ENCODE measurements at places on chromosomes 5 and 9.

GRCh38 chr5:106640511-106640910, 1030.2 kb downstream of the EFNA5 start:
- DNase-seq = no peak

- DNase-seq = peak; percentile 86
Measured at GRCh38 chr5:173293817-173294672, 34.2 kb downstream of the STC2 start.

DNA sequence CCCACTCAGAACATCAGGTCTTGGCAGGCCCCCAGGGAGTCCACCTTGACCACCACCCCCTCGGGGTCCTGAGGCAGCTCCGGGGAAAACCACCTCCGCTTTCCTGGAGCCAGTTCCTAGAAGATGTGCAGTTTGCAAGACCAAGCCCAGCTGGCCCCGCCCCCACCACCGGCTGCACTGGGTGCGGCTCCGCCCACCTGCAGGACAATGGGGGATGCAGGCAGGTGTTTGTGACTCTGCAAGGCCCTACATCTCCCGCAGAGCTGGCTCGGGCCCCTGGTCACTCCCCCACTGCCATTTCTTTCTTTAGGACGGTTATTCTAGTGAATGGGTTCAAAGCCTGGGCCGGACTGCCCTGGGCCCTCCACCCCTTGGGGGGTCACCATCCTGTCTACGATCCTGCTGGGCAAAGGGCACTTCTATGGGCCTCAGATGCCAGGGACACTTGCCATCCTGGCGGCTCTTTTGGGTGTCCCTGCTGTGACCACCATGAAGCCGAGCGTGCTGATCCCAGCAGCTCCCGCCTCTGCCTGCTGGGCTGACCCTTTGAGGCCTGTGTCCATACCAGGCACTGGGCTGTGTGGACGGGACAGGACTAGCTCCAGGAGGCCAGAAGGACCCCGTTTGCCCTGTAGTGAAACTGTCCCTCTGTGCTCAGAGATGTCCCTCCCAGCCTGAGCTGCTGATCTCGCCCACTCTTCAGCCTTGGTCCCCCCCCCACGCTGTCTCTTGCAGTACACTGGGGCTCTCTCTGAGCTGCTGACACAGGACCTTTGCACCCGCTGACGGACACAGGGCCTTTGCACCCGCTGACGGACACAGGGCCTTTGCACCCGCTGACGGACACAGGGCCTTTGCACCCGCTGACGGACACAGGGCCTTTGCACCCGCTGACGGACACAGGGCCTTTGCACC, 5.9 kb upstream of the NACC2 start:
- DNase-seq = no peak

GRCh38 chr5:59893429-59894227, at the start of gene PDE4D:
PDE4D (minus strand) TSS chr5:59893726.
- no peak for DNase-seq

GRCh38 chr5:137843676-137844299, 23.9 kb upstream of the MYOT start:
- no peak for DNase-seq

DNA sequence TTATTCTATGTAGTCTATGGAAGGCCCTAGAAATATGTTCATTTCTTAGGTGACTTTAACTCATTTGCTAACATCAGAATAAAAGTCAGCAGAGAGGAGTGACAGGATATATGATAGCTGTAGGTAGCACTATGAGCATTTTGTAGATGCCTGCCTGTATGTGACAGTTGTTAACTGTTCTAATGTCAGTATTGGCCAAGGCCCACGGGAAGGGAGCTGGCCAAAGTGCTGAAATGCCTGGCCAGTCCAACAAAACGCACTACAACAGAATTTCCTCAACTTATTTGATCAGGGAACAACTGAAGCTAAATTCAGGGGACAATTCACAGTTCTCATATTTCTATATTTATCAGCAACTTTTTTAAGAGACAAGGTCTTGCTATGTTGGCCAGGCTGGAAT, 20.8 kb downstream of the SV2C start:
- no peak for DNase-seq

DNA sequence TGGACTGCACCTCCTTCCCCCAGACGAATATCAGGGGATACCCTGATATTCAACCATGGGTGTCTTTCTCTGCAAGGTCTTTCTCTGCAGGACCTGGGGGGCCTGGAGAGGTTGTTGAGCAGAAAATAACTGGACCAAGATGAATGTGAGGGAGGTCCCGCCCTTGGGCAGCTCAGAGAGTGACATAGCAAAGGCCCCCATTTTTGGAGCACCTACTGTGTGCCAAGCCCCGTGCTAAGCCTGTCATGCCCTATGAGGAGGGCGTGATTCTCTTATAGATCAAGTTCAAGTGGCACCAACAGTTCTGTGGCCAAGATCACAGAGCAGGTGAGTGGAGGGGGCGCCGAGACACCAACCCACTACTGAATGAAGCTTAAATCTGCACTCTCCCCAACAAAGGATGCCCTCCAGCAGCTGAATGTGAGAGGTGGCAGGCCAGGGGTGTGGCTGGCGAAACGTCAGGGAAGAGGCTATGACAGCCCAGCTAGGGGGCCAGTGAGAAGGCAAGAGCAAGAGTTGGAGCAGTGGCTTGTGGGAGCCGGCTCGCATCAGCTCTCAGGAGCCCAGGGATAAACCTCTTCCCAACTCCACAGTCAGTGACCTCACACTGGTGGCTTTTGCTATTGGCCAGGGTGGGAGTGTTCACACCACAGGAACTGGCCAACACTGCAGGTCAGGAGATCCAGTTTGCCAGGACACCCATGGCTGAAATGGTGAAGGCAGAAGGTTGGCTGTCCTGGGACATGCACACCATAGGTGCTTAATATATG, 5.3 kb downstream of the SARDH start:
- peak; percentile 56 for DNase-seq

DNA sequence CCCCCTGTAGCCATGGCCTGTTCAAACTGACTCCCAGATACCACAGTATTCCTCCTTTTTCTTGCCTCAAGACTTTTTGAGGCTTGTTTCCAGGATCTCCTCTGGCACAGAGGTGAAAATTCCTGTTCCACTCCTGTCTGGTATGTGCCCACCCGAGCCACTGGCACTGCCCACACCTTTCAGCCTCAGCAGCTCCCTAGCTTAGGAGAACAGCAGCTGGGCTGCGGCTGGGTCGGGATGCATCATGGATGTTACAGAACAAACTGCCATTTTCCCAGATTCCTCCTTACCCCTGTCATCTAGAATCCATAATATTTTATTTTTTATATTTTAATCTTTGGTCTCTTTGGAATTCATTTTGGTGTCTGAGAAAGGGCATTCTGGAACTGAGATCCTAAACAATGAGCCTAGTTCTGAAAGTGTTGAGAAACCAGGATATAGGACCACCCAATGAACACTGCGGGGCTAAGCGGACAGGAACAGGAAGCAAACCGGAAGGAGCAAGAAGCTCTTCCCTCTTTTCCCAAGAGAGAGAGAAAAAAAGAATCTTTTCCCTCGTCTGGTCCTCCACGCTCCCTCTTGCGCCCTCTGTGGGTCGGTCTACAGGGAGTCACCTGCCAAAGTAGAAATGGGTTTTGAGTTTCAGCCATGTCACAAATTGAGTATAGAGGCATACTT, 12.5 kb downstream of the OR2S2 start:
- DNase-seq = peak; percentile 87

- DNase-seq = peak; percentile 63
Measured at GRCh38 chr5:132465059-132465707, 25.4 kb downstream of the IRF1 start.

- DNase-seq = no peak
Measured at GRCh38 chr5:138979684-138980280, 104.6 kb upstream of the LRRTM2 start.

- DNase-seq = no peak
Measured at GRCh38 chr5:43215073-43215631, 23.1 kb downstream of the NIM1K start.

DNA sequence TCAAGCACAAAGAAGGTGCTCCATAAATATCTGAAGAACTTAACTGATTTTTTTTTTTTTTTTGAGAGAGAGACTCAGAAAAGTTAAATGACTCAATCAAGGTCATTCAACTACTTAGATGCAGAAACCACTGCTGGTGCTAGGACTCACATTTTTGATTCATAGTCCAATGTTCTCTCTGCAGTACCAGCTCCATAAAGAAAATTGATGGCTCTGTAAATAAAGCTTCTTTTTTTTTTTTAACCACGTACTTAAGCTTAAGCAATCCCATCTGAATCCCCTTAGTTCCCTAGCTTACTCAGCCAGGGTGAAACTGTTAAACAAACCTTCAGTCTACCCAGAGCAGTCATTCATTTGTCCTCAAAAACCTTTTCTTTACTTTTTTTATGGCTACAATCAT, 657.0 kb upstream of the WWC1 start:
- no peak for DNase-seq

GRCh38 chr5:173302546-173303155, 25.6 kb downstream of the STC2 start:
- no peak for DNase-seq

DNA sequence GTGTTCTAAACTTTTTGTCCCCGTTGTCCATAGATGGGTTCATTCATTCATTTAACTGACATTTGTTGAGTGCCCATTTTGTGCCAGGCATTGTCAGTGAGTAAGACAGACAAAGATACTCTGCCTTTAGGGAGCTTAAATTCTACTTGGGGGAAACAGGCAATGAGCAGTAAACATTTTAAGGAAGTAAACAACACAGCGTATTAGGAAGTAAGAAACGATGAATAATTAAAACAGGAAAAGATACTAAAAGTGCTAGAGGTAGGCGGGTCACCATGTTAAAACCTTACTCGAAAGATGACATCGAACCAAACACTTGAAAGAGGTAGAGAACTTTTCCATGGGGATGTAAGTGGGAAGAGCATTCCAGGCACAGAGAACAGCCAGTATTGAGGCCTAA, 5.5 kb upstream of the MAML1 start:
- no peak for DNase-seq

GRCh38 chr9:127580366-127580765, 31.7 kb upstream of the STXBP1 start:
- DNase-seq = no peak

GRCh38 chr5:9667906-9668305, 37.8 kb upstream of the TAS2R1 start:
- no peak for DNase-seq

DNA sequence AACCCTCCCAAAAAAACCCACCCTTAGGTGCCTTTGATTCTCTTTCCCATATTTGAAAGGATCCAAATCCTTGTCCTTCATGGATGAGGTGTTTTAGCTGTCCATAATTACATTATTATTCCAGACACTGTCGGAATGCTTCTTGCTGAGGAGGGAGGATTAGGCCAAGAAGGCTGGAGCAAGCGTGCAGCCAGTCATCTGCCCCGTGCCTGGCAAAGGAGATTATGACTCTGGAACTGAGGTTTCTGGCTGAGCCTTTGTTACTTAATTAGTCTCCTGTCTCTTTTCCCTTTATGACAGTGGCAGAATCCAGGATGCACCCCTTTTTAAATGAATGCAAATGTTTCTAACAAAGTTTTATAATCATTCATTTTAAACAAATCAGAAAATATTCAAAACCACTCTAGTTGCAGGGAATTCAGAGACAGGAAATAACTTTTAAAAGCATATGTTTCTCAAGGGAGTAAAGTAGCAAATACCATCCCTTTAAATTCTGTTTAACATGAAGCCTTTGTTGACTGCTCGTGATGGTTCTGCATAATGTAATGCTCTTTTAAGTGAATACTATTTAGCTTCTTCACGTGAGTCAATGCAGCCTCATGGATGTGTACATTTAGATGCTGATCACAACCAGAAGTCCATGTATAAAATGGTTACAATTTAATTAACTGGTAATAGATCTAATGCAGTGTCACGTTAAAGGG, 69.8 kb downstream of the GALNT10 start:
- DNase-seq = no peak

DNA sequence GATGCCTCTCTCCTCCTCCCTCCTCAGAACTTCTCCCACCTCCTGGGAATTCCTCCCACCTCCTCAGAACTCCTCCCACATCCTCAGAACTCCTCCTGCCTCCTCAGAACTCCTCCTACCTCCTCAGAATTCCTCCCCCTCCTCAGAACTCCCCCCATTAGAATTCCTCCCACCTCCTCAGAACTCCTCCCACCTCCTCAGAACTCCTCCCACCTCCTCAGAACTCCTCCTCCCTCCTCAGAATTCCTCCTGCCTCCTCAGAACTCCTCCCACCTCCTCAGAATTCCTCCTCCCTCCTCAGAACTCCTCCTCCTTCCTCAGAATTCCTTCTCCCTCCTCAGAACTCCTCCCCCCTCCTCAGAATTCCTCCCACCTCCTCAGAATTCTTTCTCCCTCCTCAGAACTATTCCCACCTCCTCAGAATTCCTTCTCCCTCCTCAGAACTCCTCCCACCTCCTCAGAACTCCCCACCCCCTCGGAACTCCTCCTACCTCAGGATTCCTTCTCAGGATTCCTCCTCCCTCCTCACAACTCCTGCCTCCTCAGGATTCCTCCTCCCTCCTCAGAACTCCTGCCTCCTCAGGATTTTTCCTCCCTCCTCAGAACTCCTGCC, 23.9 kb downstream of the SLC46A2 start:
- DNase-seq = no peak

- no peak for DNase-seq
Measured at GRCh38 chr5:1017056-1017455, 8.5 kb downstream of the NKD2 start.

DNA sequence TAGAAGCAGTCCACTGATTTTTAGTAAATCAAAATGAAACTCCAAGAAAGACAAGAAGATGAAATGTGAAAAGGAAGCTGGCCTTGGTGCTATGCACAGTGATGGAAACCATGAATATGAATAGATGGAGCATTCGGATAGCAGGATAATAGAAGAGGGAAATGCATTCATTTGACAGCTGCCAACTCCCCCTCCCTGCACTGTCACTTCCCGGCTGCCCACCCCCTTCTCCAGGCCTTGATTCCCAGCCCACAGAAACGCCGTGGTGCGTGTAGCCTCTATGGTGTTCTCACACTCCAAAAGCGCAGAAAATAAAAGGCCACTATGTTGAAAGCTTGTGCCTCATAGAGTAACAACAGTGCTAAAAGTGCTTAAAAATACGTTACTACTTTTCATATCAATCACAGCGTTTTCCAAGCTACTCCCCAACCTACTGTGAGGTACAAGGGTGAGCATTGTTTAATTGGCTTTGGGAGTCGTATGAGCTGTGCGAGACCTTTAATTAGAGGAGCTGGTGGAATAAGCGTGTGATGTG, 26.1 kb upstream of the IFNK start:
- DNase-seq = no peak

DNA sequence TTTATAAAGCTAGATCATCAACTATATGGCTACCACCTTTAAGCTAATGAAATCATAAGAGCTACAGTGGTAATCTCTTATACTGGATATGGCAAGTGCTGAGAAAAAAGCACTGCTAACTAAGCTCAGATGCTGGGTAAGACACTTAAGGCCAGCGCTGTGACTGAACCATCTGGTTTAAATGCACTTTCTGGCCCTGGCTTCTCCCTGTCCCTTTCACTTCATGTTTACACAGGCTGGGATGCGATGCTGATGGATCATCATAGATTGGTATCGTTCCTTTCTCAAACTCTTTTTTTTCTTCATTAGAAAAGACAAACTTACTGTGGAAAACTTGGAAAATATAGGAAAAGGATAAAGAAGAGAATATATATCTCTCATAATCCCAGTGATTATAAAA, 52.3 kb downstream of the KIF24 start:
- no peak for DNase-seq

All from activated effector memory CD4-positive, alpha-beta T cell treated with anti-CD3 and anti-CD28 coated beads, Interleukin-2, amount 50 U/mL, for 16 hours (primary cell).